Activated naive CD8-positive, alpha-beta T cell treated with anti-CD3 and anti-CD28 coated beads, Interleukin-2, amount 10 ng/mL, durations not matched to agents 7 days and 5 days (primary cell): ENCODE measurements at places on chromosomes 16 and 17.
A peak's percentile ranks its signal among the peaks of the same experiment; 100 is the strongest.

- no peak for DNase-seq
Observed at GRCh38 chr17:74235040-74235581, 21.7 kb downstream of the TTYH2 start.

- DNase-seq = no peak
Observed at GRCh38 chr17:44672479-44673093, 16.3 kb downstream of the MEIOC start.

GRCh38 chr16:22787466-22788192 is 26.3 kb upstream of the HS3ST2 start:
- DNase-seq = no peak

DNA sequence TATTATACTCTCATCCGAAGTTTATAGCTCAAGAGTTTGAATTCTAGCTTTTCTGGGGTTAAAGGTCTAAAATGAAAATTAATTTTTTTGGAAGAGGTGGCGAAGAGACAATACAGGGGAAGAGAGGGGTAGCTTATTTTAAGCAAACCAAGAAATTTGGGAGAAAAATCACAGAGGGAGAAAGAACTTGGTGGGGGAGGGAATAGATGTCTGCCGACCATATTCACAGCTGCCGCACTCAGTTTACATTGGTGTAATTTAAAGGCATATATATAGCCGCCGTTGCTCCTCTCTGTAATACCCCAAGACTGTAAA is 6.5 kb upstream of the ZFHX3 start:
- no peak for DNase-seq

DNA sequence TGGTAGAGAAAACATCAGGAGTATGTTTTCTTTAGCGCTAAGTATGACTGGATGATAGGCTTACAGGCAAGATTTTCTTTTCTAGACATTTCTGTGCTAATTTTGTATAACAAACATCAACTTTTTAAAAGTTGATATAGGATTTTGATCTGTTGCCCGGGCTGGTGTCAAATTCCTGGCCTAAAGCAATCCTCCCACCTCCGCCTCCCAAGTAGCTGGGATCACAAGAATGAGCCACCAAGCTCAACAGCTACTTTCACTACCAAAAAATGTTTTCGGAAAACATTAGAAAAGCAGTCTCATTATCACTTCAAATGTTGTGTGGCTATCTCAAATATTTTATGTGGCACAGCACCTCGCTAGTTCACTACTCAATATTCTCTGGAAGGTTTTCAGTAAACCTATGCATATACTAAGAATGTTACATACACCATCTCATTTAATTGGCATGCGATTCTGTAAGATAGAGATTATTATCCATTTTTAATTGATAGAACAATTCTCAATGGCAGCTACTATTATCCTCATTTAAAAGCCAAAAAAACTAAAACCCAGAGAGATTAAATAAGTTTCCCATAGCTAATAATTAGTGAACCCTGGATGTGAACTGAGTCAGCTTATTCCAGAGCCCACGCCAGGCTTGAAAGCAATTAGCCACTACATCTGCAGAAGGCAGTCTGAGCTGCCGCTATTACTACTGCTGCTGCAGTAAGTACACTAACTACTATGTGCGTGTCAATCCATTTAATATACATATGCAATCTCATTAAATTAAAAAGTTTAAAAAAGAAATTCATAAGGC is 41.7 kb downstream of the CREBBP start:
- DNase-seq = no peak

DNA sequence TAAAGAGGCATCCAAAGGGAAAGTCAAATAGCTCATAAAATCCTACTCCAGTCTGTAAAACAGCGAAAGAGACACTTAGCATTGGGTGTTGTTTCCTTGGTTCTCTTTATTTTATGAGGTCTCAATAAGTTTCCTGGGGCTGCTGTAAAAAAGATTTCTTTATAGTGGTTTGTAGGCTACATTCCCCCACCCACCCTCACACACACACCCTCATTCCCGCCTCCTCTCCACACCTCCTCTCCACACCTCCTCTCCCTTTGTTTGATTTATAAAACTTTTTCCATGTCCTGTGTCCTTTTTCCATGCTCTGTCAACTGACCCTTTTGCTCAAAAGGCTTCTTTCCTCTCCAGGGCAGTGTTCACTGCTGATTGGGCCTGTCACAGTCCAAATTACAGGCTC is 178.9 kb upstream of the SOX9 start:
- no peak for DNase-seq

- peak; percentile 52 for DNase-seq
Observed at GRCh38 chr17:48011405-48012150, 26.0 kb downstream of the COPZ2 start.
